Stimulated activated CD4-positive, alpha-beta T cell treated with anti-CD3 and anti-CD28 coated beads, Interleukin-2, amount 100 ng/mL, for 24 hours (primary cell): ENCODE measurements at places on chromosomes 2 and 18.
A peak's percentile ranks its signal among the peaks of the same experiment; 100 is the strongest.

GRCh38 chr2:3595985-3596384 is 1.1 kb downstream of the COLEC11 start:
- peak; percentile 53 for DNase-seq

DNA sequence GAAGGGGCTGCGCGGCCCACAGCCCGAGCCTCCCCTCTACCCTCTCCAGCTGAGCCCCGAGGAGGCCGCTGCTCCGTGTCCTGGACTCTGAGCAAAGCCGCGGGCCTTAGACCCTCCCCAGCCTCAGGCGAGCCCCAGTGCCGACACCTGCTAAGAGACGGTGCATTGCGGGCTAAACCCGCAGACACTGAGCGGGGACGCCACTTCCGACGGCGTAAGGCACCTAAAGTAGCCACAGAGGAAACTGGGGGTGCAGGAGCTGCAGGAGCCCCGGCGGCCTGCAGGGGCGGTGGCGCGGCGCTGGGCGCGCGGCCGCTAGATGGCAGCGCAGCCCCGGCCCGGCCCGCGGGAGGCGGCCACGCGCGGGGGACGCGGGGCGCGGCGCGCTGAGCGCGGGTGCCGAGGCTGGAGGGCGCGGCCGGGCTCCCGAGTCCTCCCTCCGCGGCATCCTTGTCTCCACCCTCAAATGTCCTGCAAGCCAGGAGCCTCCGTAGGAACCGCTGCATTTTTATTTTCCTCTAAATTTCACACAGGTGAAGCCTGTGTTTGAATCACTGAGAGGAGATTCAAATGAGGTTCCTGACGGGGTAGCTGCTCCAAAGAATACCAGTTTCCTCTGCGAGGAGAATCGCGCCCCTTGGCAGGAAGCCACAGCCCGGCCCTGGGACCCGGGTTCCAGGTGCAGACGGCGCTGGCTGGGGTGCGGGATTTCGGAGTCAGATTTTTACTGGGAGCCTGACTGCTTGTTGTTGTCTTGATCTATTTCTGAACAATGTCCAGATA is 650.5 kb downstream of the GALR1 start:
- peak; percentile 64 for DNase-seq

- DNase-seq = no peak
These were observed 73.5 kb upstream of the NEDD4L start for GRCh38 chr18:57970356-57971095.

DNA sequence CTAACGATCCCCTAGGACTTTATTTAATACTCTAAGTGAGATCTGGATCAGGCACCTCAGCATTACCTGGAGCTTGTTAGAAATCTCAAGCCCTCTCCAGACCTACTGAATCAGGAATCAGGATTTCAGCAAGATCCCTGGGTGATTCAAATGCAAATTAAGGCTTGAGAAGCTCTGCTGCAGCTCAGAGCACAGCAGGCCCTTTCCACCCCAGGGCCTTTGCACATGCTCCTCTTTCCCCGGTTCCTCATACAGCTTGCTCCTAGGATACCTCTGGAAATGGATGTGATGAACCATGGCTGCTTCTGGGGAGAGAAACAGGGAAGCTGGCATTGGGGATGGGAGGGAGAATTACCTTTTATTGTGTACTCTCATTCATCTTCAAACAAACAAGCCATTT is 40.3 kb upstream of the MGAT4A start:
- DNase-seq = no peak

DNA sequence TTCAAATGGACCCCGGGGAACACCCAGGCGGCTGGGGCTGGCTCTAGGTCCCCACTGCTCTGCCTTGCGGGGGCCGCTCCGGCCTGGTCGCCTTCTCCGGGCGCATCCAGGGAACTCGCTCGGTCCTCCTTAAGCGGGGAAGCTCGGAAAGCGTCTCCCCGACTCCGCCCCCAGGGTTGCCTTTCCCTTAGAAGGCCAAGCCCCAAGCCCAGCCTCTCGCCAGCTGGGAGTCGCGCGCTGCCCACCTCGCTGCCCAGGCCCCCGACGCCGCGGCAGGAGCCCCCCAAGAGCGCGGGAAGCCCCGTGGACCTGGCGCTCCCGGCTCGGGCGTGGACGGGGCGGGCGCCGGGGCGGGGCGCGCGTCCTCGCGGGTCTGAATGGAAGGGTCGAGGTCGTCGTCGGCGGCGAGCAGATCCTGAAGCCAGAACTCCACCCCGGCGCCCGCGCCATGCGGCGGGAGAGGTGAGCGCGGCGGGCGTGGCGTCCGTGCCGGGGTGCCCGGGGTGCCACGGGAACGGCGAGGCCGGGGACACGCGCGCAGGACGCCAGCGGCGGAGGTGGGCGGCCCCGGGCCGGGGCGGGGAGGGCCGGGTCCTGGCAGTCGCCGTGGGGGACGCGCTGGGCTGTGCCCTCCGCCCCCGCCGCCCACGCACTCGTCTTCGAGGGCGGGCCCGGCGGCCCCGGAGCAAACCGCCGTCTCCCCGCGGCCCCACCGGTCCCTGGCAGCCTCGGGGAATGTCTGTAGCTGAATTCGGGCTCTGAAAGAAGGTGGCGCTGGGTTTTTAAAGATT is at the start of gene BOK:
Gene BOK, plus strand, starts transcription at position 214 of the 791 bp plus-strand sequence. CDS start 739 bp downstream, outside the sequence.
- DNase-seq = peak; percentile 22

DNA sequence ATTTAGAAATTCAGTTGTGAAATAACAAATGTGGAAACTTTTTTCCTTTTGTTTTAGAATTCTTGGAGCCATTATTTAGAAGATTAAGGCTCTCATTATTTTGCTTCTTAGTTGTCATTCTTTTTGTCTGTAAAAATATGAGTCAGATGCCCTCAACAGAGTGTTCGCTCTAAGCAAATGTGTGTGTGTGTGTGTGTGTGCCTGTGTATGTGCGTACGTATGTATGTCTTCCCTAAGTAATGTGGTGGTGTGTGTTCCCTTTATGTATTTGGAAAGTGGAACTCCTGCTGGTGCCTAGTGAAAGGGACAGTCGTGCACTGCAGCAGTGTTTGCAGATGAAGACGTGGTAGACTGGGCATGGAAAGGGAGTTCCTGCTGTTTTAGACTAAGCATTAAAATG is 27.5 kb downstream of the ZNF407 start:
- no peak for DNase-seq

GRCh38 chr2:150866431-150866830 is 379.0 kb upstream of the RND3 start:
- no peak for DNase-seq

DNA sequence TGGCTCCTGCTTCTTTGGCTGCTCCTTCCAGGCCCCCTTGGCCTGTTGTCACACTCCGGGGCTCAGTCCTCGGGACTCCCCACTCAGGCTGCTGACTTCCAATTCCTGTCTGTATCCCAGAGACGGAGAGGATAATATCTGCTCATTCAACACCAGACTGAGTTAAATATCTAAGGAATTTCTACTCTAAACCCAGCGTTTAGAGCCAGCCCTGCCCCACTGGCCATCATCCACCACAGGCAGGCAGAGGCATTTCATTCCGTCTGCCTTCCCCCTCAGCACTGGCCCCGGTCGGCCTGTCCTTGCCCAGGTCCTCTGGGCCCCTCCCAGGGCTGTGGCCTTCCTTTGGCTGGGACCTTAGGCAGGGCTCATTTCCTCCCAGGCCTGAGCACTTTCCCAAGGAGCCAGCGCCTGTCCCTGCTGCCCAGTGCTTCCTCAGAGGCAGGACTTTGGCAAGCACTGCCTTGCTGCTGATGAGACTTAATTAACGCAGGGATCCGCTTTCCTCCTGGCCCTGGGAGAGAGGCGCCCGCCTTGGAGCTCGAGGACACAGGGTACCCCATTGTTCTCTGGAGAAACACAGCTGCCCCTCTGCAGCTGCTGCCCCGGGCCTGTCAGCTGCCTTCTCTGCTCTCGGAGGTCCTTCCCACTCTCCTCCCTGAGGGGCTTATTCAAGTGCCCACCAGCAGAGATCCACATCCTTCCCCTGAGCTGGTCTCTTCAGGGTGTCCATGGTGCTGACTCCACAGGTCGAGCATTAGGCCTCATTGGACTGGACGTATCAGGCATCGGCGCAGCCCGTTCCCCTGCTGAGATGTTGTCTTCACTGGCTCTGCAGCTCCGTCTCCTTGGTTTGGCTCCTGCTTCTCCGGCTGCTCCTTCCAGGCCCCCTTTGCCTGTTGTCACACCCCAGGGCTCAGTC is 42.8 kb downstream of the ATOH8 start:
- DNase-seq = no peak
